ENCODE measurements at places on chromosomes 1 and 21.

DNA sequence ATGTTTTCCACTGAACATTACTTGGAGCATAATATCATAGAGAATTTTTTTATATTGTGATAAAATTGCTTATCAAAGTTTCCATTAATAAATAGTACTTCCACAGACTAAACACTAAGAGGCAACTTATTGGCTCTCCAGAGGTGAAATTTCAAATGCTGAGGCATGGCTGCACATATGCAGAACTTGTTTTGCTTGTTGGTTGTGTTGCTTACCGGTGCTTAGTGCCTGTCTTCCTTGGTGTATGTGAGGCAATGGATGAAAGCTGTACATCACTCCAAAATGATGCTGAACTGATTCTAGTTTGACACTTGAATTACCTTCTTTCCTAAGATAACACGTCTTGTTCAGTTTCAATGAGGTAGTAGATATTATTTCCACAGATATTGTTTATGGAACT, 29.8 kb upstream of the GPR52 start:
- no peak for DNase-seq

- no peak for DNase-seq
Observed at GRCh38 chr1:107653765-107654164, 311.2 kb downstream of the VAV3 start.

- DNase-seq: no peak
Observed at GRCh38 chr1:228077565-228078330, 4.8 kb upstream of the ARF1 start.

DNA sequence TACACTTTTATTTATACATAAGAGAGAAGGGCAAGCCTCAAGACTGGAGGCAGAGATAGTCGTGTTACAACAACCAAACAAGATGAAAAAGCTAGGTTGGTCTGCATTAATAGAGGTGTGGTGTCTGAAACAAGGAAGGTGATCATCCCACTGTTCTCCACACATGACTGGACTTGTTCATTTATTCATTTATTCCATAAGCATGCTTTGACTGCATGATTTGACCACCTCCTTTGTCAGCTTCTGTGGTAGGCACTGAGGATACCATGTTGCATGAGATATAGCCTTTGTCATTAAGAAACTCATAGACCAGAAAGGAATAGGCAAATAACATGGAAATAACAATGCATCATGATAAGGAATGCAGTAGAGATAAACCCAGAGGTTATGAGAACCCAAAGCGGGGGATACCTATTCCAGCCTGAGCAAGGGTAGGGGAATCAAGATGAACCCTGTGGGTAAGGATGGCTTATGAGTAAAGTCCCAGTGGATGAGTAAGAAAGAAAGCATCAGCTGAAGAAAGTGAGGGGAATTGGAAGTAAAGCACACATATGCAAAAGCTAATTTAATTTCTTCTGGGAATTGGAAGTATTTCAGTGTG, 173.7 kb upstream of the FGGY start:
- no peak for DNase-seq

- DNase-seq: no peak
Observed at GRCh38 chr1:70994753-70995268, 52.8 kb downstream of the PTGER3 start.

GRCh38 chr1:59409549-59409948, 112.7 kb downstream of the FGGY start:
- DNase-seq: no peak

GRCh38 chr1:202351725-202352124, 3.2 kb downstream of the PPP1R12B start:
- DNase-seq: no peak

GRCh38 chr1:15755646-15756040, 3.0 kb upstream of the FBLIM1 start:
- no peak for DNase-seq

GRCh38 chr1:177611402-177611801, 358.5 kb downstream of the SEC16B start:
- no peak for DNase-seq

- no peak for DNase-seq
Observed at GRCh38 chr1:200448034-200448762, 38.4 kb upstream of the ZNF281 start.

DNA sequence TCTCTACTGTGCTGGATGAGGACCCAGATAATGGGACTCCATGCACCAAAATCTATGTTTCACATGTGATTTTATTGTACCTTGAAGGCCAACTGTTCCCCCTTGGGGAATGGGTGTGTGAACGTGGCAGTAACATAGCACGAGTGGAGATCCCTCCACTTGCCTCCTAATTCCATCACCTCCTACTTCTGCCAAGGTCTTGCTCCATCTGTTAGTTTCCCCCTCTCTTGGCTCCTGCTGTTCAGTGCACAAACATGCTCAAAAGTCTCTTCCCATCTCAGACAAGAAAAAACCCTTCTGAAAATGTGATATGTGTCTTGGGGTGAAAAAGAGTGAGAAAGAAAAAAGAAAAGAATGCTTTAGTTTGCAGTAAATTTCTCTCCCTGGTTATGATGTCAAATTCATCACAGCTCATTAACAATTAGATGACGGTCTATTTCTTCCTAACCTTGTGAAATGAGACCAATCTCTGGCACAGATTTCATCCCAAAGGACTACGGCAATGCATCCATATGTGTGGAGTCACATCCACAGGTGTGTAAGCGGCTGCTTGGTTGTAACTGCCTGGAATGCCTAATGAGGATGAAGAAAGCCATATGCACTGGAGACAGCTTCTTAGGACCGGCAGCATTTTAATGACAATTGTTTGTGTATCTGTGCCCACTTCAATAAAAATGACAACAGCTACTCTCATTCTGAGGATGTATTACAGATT, 79.3 kb upstream of the DIRAS3 start:
- DNase-seq: peak; percentile 19

DNA sequence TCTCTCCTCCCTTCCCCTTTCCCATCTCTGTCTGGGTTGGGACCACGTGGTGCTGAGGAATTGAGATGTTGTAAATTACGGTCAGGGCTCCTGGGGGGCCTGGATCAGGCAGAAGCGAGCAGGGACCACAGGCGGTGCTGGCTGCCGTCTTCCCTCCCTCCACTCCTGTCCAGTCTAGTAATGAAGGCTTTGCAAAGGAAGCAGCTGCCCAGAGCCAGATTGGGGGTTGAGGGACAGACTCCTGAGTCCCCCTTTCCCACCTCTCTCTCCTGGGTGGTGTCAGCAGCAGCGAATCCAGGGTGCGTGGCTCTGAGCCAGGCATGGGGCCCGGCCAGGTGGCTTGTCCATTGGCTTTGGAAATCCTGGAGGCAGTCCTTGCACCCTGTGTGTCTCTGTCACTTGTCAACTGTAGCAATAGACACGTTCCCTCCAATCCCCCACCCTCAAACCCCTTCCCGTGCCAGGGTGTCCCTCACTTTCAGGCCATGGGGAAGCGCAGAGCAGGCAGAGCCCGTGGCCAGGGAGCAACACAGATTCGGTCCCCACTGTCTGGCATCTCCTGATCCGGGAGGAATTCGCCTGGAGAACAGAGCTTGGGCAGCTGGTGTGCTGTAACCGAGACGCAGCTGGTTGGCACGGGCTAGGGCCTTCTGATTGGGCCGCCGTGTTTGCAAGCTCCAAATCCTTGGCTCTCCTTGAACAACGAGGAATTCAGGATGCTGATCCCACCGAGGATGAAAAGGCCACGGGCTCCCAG, 64.8 kb upstream of the WNT4 start:
- no peak for DNase-seq

DNA sequence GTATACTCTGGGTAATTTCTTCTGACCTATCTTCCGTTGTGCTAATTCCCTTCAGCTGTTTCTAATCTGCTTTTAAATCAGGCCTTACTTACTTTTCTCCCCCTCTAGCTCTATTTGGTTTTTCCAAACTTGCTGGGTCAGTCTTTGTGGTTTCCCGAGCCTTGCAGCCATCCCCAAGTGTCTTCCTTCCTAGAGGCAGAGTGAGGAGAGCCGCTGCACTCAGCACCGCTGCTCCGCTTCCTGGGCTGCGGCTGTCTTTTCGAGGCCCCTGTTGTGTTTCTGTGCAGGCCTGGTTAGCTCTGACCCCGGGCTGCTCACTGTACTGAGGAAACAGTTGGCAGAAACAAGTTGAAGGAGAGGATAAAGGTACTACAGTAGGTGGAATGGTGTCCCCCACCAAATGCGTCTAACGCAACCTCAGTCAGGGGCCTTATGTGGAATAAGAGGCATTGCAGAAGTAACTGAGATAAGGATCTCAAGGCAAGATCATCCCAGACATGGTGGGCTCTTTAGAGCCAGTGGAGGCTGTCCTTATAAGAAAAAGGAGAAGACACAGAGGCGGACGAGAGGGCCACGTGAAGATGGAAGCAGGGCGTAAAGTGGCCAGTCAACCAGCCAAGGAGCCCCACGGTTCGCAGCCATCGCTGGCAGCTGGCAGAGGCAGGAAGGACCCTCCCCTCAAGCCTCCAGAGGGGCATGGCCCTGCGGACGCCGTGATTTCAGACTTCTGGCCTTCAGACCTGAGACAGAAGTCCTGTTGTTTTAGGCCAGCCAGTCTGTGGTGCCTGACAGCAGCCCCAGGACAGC, 10.5 kb downstream of the WNT9A start:
- no peak for DNase-seq

GRCh38 chr1:151475175-151475574, 15.9 kb upstream of the POGZ start:
- no peak for DNase-seq

- DNase-seq: no peak
Observed at GRCh38 chr1:207649865-207650580, 5.1 kb downstream of the CR1L start.

DNA sequence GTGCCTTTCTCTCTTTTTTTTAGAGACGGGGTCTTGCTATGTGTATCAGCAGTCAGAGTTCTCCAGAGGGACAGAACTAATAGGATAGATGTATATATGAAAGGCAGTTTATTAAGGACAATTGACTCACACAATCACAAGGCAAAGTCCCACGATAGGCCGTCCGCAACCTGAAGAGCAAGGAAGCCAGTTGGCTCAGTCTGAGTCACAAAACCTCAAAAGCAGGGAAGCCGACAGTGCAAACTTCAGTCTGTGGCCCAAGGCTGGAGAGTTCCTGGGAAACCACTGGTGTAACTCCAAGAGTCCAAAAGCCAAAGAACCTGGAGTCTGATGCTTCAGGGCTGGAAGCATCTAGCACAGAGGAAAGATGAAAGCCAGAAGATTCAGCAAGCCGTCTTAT, 16.3 kb upstream of the H3-3A start:
- no peak for DNase-seq

DNA sequence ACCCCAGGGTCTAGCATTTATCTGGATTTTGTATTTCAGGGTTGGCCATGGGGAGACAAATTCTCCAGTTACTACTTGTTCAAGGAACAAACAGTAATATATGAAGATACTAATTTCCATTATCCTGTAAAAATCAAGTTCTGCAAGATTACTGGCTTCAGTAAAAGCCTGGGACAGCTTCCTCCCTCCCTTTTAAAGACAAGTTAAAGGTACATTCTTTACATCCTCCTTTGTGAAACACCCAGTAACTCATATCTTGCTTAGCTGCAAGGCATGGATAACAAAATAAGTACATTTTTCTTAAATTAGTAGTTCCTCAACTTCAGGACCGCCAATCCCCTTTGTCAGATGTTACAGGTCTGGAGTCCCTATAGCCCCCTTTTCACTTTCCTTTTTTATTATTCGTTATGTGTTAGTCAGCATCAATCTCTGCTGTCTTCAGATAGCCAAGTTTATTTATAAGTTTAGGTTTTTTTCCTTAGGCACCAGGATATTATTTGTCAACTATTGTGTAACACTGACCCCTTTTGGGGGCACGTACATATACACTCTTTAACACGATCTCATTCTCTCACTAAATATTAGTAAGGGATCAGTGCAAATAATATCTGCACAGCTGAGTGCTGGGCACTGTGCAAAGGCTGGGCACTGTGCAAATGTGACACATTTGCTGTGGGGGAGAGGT, 9.8 kb downstream of the ERRFI1 start:
- no peak for DNase-seq

GRCh38 chr1:171254859-171255258, 6.6 kb downstream of the FMO1 start:
- DNase-seq: no peak

GRCh38 chr1:212753749-212754148, 37.8 kb downstream of the NSL1 start:
- DNase-seq: no peak

- DNase-seq: peak; percentile 25
Observed at GRCh38 chr1:165942927-165943597, 115.6 kb downstream of the UCK2 start.

DNA sequence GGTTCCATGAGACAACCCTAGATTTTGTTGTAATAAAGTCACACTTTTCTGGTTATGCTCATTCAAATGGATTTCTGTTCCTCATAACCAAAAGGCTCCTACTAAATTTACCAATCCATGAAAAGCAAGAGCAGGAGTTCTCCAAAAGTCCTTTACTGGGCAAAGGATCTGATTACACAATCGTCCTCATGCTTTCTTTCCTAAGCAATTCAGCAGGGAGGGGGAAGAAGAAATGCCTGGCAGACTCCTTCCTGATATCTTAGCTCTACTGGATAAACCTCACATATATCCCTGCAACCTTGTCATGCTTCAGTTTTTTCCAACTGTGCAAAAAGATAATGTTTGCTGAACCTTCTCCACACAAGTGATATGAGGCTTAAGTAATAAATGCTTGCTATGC, 67.6 kb upstream of the GUCA2B start:
- no peak for DNase-seq

- DNase-seq: no peak
Observed at GRCh38 chr1:150985179-150985825, 3.2 kb downstream of the ANXA9 start.

DNA sequence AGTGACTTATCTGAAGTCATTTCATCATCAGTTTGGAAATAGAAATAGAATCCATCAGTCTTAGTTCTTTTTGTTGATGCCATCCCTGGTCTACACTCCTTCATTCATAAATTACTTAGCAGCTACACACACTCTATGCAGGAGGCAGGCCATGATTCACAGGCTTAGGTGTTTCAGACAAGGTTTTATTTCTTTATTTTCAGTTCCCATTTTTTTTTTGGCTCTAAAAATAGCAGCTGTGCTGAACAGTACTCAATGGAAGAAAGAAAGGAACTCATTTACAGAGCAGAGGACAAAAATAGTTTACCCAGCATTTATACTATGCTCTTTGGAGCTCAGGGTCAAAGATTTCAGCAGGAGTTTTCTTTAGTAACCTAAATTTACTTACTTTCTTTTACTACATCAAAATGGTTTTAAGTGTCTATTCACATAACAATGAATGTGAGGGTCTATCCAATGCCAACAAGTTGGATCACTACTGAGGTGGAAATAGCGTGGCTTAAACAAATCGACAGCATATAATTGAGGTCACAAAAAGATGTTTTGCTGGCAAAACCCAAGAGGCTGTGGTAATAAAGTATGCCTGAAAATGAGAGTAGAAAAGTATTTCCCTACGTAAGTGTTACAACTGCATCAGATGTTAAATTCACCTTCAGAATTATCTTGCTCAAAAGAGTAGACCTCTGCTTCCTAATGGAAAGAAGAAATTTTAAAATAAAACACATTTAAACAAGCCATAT, 7.7 kb downstream of the KRTAP19-8 start:
- no peak for DNase-seq

- no peak for DNase-seq
Observed at GRCh38 chr1:33903210-33903589, 39.3 kb downstream of the HMGB4 start.

DNA sequence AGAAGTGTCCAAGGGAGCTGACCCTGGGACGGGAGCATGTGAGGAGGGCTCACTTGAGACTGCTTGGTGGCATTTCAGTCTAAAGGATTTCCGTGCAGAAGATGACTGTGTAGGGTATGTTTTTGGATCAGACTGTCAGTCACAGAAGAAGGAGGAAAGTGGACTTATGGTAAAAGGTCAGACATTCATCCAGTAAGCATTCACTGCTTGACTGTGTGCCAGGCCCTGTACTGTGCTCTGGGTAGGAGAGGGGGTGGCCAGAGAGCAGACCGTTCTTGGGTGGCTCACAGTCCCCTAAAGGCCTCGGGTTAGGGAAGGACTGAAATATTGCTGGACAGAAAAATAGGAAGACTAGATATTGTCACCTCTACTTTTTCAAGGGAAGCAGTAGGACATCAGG, 2.1 kb upstream of the SERINC2 start:
- DNase-seq: no peak

All from vagina (tissue), 2 donors.